ENCODE measurements at places on chromosomes 6 and 20.

GRCh38 chr6:109718991-109719390 is 27.9 kb downstream of the FIG4 start:
- no peaks in the 10 kb centered on the region for H3K4me1 ChIP-seq
- no peak for DNase-seq
- peaks cover 7% of the 10 kb centered on the region for H3K36me3 ChIP-seq
- H3K27ac ChIP-seq: no peak overlapping the region

- no peak for DNase-seq
- no peak overlapping the region for H3K27ac ChIP-seq
- H3K4me3 ChIP-seq: no peak overlapping the region
- H3K27me3 ChIP-seq: no peaks in the 10 kb centered on the region
- no peaks in the 10 kb centered on the region for H3K4me1 ChIP-seq
These were observed 348.4 kb downstream of the KIF16B start for GRCh38 chr20:16224836-16225235.

GRCh38 chr20:24908642-24909041 is 40.4 kb upstream of the CST7 start:
- no peaks in the 10 kb centered on the region for H3K4me1 ChIP-seq
- no peaks in the 10 kb centered on the region for H3K36me3 ChIP-seq
- H3K27ac ChIP-seq: no peak overlapping the region
- no peak for DNase-seq
- H3K4me3 ChIP-seq: no peak overlapping the region
- H3K27me3 ChIP-seq: no peaks in the 10 kb centered on the region

DNA sequence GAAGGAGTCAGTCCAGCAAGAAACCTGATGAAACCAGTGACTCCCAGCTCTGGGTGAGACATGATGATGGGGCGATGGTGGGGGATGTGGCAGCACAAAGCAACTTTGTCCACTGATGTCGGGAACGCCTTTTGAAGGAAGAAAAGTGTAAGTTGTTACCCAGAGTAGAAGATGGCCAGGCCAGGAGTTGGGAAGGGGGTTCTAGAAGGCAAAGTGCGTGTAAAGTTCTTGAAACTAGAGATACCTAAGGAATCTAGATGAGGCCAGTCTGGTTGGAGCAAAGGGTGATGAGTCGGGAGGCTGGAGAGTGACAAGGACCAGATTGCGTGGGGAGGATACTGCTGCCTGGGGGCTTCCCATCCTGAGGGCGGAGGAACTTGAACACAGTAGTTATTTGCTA is 117.0 kb downstream of the PHACTR3 start:
- H3K27me3 ChIP-seq: no peaks in the 10 kb centered on the region
- H3K27ac ChIP-seq: no peak overlapping the region
- DNase-seq: no peak
- H3K4me3 ChIP-seq: no peak overlapping the region
- no peaks in the 10 kb centered on the region for H3K36me3 ChIP-seq

GRCh38 chr6:44396968-44397367 is 9.5 kb downstream of the CDC5L start:
- no peak overlapping the region for H3K4me3 ChIP-seq
- H3K4me1 ChIP-seq: peaks cover 21% of the 10 kb centered on the region
- peaks cover 67% of the 10 kb centered on the region for H3K36me3 ChIP-seq
- no peak for DNase-seq

GRCh38 chr20:63382551-63383300 is 21.6 kb upstream of the CHRNA4 start:
- H3K27me3 ChIP-seq: no peaks in the 10 kb centered on the region
- H3K4me3 ChIP-seq: no peak overlapping the region
- peaks cover 3% of the 10 kb centered on the region for H3K36me3 ChIP-seq
- H3K27ac ChIP-seq: no peak overlapping the region
- no peak for DNase-seq

DNA sequence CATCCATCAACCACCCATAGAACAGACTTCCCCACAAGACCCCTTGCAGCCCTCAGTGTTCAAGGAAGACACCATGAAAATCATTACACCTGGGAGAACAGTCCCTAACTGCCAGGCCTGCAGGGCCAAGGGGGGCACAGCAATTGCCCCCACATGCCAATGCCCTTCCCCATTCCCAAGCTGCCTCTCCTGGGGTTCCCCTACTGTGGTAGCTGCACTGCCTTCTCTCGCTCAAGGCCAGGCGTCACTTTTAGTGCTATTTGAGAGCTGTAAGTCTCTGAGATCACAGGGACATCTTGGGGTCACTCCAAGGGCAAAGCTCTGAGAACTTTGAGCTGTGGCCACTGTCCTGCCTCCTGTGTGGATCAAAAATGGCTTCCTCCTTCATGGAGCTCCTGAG is 6.0 kb upstream of the ACSS1 start:
- no peak overlapping the region for H3K4me3 ChIP-seq
- no peak for DNase-seq
- no peak overlapping the region for H3K27ac ChIP-seq
- H3K4me1 ChIP-seq: peaks cover 17% of the 10 kb centered on the region

DNA sequence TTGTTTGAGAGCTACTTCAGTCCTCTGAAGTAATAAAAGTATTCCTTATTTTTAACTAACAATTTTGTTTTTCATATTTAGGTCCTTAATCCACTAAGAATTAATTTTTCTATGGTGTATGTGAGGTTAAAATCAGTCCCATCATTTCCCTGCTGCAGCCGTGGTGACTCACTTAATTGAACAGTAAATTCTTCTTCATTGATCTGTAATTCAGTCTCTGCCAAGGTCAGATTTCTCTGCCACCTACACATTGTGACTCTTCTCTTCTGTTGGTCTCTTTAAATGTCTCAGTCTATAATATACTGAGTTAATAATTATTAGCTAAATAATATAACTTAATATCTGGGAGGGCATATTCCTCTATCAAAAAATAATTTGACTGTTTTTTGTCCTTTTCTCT is 262.3 kb downstream of the UTRN start:
- no peak overlapping the region for H3K27ac ChIP-seq
- peaks cover 75% of the 10 kb centered on the region for H3K36me3 ChIP-seq
- DNase-seq: no peak
- H3K4me3 ChIP-seq: no peak overlapping the region
- no peaks in the 10 kb centered on the region for H3K27me3 ChIP-seq

DNA sequence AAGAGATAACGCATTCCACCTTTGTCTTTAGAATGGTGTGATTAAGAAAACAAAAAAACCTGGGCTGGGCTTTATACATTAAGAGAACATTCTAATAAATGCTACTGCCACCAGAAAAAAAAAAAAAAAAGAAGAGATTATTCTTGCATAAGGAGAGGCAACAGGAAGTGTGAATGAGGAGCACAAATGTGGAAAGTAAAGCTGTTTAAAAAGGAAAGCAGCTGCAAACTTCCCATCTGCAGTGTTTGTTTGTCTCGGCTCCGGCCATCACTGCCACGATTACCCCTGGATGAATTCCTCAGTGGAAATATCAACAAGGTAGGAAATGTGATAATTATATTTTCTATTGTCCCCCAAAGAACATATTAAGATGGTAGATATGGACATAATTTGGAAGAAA is 223.9 kb downstream of the PHF3 start:
- H3K4me1 ChIP-seq: no peaks in the 10 kb centered on the region
- H3K27me3 ChIP-seq: no peaks in the 10 kb centered on the region
- DNase-seq: no peak
- H3K27ac ChIP-seq: no peak overlapping the region
- no peak overlapping the region for H3K4me3 ChIP-seq

- H3K4me3 ChIP-seq: no peak overlapping the region
- H3K27ac ChIP-seq: no peak overlapping the region
- no peaks in the 10 kb centered on the region for H3K4me1 ChIP-seq
- peaks cover 14% of the 10 kb centered on the region for H3K27me3 ChIP-seq
These were observed 25.5 kb downstream of the NPEPL1 start for GRCh38 chr20:58718121-58718563.

GRCh38 chr6:74973591-74973990 is 232.3 kb downstream of the COL12A1 start:
- H3K36me3 ChIP-seq: no peaks in the 10 kb centered on the region
- H3K27ac ChIP-seq: no peak overlapping the region
- no peaks in the 10 kb centered on the region for H3K27me3 ChIP-seq
- H3K4me1 ChIP-seq: no peaks in the 10 kb centered on the region
- DNase-seq: no peak
- H3K4me3 ChIP-seq: no peak overlapping the region

DNA sequence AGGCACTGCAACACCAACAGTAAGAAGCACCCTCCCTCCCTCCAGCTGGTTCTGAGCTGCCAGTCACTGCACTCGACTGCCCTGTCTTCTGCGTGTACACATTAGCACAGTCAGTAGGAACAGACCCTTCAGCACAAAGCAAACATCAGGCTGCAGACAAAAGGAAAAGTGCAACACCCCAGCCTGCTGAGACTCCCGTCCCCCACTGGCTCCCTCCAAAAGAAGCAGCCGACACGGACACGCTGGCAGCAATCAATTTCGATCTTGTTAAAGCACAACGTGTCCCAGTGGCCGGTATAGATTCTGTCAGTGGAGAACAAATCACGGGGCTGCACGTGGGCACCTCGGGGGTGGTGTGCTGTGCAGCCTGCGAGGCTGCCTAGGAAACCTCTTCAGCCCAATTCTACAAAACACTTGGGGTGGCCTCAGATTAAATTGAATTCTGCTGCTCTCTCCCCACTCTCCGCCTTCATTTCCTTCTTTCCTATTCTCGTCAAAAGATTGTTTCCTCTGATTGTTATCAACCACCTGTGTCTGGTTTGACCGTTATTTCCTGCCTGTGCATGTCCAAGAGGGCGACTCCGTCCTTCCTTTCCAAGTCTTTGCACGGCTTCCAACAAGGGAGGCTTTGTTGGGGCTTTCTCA is 38.7 kb downstream of the TRAF3IP2 start:
- H3K4me1 ChIP-seq: peaks cover 48% of the 10 kb centered on the region
- peak; percentile 26 for DNase-seq
- H3K27ac ChIP-seq: peak overlapping the region; percentile 89

DNA sequence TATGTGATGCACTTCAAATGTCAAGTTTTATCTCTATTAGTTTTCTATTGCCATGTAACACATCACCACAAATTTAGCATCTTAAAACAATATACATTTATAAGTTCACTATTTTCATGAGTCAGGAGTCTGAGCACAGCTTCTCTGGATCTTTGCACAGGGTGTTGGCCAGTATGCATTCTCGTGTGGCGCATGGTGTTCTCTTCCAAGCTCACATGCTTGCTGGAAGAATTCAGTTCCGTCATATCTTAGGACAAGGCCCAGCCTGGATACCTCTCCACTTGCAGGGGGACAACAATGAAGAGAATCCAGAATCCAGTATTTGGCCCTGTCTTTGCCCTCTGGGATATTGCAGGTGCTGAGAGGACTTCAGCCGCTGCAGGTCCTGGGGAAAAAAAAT is 51.0 kb upstream of the ECI2 start:
- H3K27ac ChIP-seq: no peak overlapping the region
- peaks cover 6% of the 10 kb centered on the region for H3K27me3 ChIP-seq
- H3K4me1 ChIP-seq: peaks cover 7% of the 10 kb centered on the region
- H3K4me3 ChIP-seq: no peak overlapping the region
- H3K36me3 ChIP-seq: peaks cover 1% of the 10 kb centered on the region
- no peak for DNase-seq

DNA sequence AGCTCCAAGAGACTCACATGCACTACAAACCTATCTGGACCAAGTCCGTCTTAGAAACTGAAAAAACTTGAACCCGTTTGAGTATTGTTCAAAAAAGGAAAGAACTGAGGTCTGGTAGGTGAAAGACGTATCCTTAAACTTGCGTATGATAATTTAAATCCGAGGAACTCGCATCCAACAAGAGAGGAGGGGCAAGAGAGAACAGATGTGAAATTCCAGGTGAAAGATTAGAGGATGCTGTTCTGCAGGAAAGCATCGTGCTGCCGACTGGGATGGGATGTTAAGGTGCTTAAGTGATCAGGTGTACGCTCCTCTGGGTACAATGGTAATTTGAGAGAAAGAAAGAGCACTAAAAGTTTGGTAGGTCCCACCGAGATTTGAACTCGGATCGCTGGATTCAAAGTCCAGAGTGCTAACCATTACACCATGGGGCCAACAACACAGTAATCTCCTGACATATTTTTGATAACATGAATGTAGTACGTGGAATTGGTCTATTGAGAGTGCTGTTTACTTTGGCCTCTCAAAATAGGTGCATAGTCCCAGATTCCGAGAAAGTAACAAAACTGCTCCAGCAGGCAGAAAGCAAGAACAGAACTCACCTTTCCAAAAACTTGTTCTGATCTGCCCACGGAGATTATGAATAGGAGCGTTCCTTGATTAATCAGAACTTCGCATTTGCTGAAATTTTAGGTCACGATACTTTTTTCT is 53.5 kb upstream of the BTN3A2 start:
- DNase-seq: peak; percentile 51
- H3K27ac ChIP-seq: peak overlapping the region; percentile 94
- no peaks in the 10 kb centered on the region for H3K27me3 ChIP-seq
- peaks cover 60% of the 10 kb centered on the region for H3K4me1 ChIP-seq

DNA sequence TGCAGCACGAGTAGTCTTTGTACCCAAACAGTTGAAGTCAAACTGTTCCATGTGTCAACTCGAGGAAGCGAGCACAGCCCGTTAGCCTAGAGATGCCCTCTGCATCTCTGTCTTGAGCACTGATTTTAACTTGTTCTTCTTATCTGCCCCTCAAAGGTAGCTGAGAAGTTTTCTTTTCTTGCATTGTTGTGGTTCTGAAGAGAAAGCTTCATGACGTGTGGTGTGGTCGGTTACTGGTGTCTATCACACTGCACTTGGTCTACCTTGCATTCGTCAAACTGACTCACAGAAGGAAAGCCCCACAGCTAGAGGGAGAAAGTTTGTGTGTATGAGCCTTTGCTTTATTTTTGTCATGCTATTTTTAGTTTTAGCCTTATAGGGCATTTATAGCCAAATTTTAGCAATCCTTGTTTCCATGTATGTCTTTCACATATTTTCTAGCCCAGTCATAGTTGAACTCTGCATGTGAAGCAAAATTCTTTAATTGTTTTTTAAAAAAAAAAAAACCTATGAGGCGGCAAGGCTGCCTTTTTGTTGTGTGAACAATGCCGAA is 115.1 kb downstream of the JAG1 start:
- H3K27ac ChIP-seq: peak overlapping the region; percentile 58
- H3K4me1 ChIP-seq: peaks cover 35% of the 10 kb centered on the region
- peaks cover 25% of the 10 kb centered on the region for H3K36me3 ChIP-seq
- H3K27me3 ChIP-seq: no peaks in the 10 kb centered on the region
- H3K4me3 ChIP-seq: peak overlapping the region; percentile 5
- DNase-seq: peak; percentile 68
